ENCODE measurements at places on chromosomes 12 and 14.

DNA sequence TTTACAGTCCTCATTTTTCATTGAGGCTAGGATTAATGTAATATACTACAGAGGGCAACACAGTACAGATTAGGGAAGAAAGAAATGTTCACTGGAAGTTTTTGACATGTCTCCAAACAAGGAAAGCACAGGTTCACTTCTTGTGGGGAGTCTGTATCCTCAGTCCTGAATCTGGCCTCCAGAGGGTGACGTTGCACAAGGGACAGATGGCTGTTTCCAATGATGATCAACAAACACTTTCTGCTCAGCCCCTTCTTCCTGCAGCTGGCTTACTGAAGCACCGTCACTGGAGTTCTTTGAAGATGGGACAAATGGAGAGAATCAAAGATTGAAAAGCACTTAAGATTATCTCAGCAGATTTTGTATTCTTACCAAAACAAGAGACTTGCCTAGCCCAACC, 123.3 kb upstream of the OR4E1 start:
- DNase-seq: no peak

DNA sequence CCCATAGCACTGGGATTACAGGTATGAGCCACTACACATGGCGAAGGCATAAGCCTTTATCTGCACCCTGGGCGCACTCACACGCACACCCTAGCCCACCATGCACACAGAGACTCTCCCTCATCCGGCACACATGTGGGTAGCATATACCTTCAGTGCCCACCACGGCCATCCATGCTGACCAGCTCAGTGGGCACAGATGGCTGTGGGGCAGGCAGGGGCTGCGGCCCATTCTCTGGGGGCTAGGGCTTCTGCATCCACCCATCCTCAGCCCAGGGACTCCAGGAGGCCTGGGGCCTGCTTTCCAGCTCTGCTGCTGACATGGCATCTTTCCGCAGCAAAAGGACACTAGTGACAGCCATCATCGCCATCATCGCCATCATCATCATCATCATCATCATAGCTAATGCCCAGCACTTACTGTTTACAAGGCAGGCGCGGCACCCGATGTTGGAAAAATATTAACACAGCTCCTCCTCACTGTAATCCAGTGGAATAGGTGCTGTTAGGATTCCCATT, 111.2 kb downstream of the NCOR2 start:
- DNase-seq: no peak

DNA sequence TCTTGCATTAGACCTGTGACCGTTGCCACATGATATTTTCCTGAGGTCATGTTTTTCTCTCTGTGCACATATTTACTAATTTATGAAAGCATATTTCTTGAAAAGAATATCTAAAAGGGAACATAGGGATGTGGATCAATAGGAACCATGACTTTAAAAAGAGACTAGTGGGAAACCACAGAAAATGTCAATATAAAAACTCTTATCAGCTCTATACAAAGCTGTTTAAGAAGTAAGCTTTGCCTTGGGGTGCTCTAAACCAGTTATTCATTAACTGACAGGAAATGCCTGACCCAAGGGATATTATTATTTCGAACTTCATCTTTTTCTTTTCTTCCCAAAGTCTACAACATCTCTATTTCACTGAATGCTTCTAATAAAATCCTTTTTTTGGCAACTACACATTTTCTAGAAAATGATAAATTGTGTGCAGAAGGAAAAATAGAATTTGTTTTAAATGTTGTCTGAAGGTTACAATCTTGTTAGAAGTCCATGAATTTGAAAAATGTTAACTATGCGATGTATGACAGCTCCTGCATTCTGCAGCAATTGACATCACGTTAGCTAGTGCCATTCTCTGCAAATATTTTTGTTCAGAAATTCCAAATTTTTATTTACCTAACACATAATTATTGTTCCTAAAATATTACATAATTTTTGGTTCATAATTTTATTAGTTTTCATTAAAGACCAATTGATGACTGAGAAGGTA, 345.0 kb downstream of the SLC16A7 start:
- no peak for DNase-seq

DNA sequence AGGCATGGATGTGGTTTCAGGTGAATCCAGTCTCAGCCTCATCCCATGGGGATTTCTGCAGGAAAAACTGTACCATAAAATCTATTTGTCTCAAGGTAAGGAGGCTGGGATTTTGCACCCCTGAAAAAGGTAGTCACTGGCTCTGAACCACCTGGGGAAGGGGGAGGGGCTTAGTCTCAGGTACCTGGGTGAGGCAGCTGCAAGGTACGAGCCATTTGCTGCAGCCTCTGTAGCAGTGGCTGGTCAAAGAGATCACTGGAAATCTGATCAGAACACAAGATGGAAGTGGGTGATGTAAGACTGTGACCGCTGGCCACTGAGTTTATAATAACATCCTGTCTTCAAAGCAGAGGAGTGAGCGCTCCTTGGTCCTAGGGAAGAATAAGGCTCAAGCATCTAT, 209.9 kb upstream of the NOS1 start:
- no peak for DNase-seq

DNA sequence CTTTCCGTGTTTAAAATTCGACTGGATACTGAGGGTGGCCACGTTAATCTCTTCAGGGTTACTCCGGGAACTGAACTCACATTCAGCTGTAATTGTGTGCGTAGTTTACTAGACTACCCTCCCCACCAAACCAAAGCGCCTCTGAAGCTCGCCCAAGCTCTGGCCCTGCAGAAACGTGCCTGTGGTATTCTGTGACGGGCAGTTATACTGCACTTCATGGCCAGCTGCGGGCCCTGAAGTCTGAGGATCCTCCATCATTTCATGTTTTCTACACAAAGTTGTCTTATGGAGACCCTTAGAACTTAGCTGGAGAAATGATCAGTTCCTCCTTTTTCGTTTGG, 688 bp downstream of the ZNF26 start:
- no peak for DNase-seq

DNA sequence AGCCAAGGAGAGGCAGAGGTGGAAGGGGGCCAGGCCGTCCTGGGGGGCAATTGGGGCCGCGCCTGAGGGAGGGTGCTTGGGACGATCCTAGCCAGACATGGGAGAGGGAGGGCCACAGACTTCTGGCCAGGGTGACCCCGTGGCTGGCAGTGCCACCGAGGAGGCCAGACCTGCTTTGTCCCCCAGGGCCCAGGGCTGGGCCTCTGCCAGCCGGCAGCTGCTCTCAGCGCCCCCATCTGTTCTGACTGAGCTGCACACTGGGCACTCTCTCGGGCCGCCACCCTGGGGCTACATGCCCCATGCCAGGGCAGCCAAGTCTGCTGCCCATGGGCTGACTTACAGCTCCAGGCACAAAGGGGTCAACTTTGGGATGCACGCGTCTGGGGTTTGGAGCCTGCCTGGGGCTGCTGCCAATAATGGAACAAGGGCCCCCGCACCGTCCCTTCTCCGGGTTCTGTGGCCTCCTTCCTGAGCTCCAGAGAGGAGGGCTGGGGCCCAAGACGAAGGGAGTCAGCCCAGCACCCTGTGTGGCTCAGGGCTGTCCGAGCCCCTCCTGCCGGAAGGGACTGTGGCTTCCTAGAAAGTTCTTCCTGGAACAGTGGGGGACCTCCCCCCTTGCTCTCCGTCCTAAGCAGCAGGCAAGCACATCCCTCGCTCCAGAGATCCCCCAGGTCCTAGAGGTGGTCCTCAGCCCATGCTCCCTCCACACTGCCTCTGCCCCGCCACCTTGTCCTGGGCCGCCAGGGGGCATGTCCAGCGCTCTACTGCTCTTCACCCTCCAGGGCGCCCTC, 1.1 kb downstream of the ADSS1 start:
- DNase-seq: no peak

DNA sequence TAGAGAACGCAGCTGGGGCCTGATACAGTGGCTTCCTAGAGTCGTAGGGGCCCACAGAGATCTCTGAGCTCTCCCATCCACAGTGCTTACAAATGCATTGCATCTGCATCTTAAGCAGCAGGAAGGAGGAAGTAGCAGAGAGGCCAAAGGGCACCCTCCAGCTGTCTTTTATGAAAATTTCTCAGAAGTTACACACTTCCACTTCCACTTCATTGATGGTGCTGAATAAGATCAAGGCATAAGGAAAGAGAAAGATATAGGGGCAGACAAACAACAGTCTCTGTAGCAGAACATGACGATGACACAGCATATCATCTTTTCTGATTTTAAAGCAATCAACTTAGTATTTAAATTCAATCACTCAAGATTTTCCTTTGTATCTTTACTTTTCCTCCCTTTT, 51.6 kb upstream of the ABCC9 start:
- no peak for DNase-seq

- no peak for DNase-seq
These were observed 54.3 kb downstream of the CLMN start for GRCh38 chr14:95265106-95266094.

GRCh38 chr14:50045039-50045711, 71.2 kb downstream of the VCPKMT start:
- DNase-seq: no peak
